OCI-LY7 (cell line): ENCODE measurements at places on chromosomes 3 and 15. TPM values are rescaled to one million over a fixed set of nuclear protein-coding genes. Genes with fewer than 3 reads are reported as not detected.

- no peak for DNase-seq
These were observed 181.0 kb downstream of the NSMCE3 start for GRCh38 chr15:29088666-29089065.

- DNase-seq: no peak
These were observed 174.5 kb upstream of the BCHE start for GRCh38 chr3:166011771-166012170.

- no peak for DNase-seq
These were observed 2.2 kb upstream of the RNF7 start for GRCh38 chr3:141735770-141736465.

DNA sequence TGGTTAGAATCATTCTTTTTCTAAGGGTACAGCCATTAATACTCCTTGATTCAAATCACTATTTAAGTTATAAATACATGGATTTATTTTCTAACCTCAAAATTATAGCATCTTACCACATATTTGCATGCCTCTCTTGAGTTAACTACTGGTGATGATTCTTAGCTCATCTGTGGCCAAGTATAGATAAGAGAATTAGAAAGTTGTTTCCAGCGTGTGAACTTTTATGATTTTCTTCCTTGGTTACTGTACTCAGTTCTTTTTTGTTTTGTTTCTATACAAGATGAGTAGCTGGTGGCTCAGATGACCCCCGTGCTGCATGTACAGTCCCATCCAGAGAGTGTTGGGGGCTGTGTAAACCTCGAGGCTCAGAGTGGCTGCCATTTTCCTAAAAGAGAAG, 124.6 kb downstream of the IGF1R start:
- DNase-seq: no peak

DNA sequence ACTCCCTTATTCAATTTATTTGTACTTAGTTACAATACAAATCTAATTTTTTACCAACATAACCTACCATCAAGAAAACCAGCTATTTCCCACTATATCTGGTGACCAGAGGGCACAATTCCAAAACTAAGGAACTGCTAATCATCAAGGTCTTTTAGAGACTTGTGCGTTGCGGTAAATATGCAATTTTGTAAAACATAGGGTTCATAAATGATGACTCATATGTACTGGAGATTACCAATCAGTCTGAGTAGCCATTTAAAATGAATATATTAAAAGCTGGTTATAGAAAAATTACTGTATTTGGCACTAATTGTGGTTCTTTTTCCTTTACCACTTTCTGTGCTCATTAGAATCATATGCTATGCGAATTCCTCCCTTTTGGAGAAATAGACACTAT, 859.6 kb downstream of the ROBO1 start:
- no peak for DNase-seq

DNA sequence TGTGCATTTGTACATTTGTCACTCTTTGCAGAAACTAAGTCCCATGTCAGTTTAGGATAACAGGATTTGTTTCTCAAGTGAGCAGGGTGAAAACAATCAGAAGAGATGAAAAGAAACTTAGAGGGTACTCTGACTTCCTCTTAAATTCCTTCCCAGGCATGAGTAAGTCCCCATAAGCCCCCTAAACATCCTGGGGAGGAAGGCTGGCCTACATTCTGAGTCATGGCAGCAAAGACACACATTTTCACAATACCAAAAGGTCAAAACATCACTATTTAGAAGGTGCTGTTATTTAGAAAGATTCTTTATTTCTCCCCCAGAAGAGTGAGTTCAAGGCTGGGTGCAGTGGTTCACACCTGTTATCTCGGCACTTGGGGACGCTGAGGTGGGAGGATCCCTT, 7.6 kb upstream of the FOXP1 start:
- no peak for DNase-seq

GRCh38 chr3:33513262-33513863, 73.2 kb upstream of the UBP1 start:
- DNase-seq: no peak

DNA sequence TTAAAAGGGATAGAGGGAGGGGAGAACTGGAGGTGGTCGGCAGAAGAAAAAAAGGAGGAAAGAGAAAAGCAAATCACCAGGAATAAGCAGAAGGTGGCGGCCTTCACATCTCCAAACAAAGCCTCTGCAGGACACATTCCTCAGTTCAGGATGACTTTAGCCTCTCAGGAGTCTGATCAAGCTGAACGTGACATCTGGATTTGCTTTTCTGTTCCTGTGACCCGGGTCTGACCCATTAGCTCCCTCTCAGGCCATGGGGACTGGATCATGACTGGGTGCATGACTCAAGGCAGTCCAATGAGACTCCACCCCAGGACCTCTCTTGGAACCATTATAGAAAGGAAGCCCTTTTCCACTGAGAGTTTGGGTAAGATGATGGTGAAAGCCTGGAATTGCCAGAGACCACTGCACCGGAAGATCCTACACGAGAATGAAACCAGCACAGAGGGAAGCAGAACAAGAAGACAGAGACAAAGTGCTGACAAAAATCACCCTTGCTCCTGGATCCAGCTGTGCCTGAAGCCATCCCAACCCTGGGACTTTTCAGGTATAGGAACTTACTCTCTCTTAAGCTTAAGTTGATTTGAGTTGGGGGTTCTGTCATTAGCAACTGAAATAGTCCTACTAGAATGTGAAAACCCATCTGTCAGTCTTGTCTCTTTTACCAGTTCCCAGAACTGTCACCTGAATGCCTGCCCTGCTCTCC, 45.4 kb upstream of the RAD18 start:
- DNase-seq: no peak

- DNase-seq: no peak
These were observed 34.1 kb downstream of the CCDC191 start for GRCh38 chr3:114022145-114022802.

DNA sequence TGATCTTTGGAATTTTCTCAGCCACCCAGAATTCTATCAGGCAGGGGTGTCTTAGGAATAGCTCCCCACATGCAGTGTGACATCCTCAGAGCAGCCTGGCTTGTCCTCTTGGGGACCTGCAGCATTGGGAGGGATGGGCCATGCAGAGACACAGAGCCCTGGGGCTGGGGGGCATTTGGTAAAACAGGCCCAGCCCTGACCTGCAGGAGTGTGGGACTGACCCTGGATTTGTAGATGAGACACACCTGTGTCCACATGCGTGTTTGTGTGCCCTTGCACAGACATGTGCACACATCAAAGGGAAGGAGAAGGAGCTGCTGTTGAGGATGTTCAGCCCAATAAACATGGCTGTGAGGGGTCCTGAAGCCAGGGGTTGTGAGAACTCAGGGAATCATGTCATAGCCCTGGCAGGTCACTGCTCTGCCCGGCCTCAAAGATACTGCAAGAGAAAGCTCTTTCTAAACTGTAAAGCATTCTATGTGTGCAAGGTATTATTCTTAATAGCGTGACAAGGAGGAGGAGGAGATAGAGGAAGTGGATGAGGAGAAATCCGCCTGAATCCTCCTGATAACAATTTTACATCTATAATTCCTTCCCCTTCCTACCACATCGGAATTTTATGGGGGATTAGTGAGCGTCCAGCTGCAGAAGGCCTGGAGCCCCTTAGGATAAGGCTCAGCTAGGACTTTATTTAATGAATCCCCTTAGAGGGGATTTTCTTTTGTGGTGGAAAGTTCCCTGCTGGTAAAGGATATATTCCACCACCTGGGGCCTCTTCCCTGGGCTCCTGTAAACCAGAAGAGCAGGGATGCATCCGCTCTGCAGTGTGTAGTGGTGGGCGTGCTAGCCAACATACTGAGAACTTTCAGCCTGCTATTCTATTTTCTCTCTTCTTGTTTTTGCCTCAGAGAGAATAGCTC, 245.5 kb downstream of the EPHB1 start:
- DNase-seq: no peak

DNA sequence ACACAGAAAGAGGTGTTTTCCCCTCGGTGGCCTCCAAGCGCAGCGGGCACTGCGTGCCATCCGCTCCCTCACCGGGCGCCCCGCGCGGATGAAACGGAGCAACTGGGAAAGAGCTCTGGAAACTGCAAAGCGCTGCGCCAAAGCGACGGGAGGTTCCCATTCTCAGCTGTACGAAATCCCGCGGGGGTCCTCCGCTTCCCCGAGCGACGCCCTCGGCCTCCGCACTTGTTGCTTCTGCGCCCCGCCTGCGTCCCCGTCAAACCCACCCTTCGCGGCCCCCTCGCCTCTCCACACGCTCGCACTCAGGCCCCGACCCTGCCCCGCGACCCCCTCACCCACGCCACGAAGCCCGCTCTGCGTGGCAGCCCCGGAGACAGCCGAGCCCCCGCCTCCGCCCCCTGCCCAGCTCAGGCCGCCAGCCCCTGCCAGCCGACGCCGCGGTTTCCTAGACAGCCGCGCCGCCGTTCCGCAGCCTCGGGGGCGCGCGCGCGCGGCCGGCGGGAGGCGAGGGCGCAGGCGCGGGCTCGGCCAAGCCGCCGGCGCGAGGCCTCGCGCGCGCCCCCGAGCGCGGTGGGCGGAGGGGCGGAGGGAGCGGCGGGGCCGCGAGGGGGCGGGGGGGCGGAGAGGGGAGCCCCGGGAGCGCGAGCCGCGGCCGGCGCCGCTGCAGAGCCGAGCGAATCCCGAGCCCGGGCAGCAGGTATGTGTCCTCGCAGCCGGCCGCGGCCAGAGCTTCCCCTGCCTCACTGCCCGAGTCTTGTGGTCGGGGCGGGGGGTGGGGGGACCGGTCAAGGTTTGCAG, at the start of gene TMEM266:
Gene TMEM266, plus strand, starts transcription at position 666 of the 798 bp plus-strand sequence. CDS start 74,279 bp downstream, outside the sequence.
- no peak for DNase-seq

GRCh38 chr3:72636969-72637597, 211.2 kb downstream of the SHQ1 start:
- no peak for DNase-seq

- DNase-seq: peak; percentile 70
These were observed 50.8 kb upstream of the RPL32 start for GRCh38 chr3:12891985-12892839.

DNA sequence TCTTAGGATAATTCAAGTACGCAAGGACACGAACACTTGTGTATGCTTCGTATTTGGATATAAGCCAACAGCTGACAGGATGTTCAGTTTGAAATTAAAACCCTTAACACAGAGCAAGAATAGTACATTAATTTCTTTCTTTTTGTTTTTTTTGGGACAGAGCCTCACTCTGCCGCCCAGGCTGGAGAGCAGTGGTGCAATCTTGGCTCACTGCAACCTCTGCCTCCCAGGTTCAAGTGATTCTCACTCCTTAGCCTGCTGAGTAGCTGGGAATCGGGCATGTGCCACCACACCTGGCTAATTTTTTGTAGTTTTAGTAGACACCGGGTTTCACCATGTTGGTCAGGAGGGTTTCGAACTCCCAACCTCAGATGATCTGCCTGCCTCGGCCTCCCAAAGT, 32.4 kb downstream of the TOMM70 start:
- no peak for DNase-seq

- DNase-seq: no peak
These were observed 15.6 kb upstream of the TLE3 start for GRCh38 chr15:70113304-70113700.

DNA sequence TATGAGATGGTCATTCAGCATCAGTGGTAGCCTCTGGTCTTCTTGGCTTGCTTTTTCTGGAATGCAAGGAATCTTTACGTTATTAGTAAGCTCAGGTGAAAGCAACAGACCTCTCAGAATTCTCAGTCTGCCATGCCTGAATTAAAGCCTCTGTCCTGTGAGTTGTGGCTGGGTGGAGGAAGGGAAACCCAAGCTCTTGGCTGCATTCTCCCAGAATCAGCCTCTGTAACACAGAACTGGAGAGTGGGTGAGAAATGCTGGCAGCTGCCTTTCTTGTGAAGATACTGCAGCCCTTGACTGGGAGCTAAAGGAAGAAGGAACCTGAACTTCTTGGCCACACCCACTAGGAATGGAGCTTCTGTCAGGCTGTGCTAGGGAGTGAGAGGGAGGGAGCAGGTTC, 505.8 kb downstream of the EPHA3 start:
- DNase-seq: no peak

DNA sequence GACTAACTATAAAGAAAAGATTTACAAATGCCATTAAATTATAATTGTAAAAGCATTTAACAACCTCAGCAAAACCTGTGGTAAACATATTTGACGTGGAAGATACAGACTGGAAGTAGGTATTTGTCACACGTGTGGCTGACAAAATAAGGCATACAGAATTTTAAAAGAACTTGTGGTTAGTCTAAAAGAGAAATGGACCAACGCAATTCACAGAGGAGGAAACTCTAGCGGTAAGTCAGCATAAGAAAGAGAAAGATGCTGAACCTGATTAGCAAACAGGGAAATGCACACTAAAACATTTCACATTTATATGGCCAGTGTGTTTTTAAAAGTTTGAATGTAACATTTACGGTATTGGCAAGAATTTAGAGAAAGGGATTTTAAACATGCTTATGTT, 35.3 kb downstream of the KCNH8 start:
- no peak for DNase-seq

- DNase-seq: no peak
These were observed 144.3 kb upstream of the PFN2 start for GRCh38 chr3:150114873-150115540.

DNA sequence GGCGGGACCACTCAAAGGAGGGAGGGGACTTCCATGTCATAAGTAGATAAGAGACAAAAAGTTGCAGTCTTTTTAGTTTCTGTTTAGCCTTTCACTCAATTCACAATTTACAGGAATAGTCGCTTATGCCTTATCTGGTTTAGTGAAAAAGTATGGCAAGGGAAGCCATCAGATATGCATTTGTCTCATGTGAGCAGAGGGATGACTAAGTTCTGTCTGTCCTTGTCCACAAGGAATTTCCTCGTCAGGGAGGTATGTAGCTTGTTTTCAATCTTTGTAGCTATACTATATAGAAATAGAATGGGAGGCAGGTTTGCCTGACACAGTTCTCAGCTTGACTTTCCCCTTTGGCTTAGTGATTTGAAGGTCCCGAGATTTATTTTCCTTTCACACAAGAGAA, 882.8 kb downstream of the NAALADL2 start:
- no peak for DNase-seq

GRCh38 chr3:169879845-169880575, 10.3 kb upstream of the LRRC31 start:
- no peak for DNase-seq

GRCh38 chr3:88584451-88584850, 434.7 kb downstream of the C3orf38 start:
- no peak for DNase-seq

DNA sequence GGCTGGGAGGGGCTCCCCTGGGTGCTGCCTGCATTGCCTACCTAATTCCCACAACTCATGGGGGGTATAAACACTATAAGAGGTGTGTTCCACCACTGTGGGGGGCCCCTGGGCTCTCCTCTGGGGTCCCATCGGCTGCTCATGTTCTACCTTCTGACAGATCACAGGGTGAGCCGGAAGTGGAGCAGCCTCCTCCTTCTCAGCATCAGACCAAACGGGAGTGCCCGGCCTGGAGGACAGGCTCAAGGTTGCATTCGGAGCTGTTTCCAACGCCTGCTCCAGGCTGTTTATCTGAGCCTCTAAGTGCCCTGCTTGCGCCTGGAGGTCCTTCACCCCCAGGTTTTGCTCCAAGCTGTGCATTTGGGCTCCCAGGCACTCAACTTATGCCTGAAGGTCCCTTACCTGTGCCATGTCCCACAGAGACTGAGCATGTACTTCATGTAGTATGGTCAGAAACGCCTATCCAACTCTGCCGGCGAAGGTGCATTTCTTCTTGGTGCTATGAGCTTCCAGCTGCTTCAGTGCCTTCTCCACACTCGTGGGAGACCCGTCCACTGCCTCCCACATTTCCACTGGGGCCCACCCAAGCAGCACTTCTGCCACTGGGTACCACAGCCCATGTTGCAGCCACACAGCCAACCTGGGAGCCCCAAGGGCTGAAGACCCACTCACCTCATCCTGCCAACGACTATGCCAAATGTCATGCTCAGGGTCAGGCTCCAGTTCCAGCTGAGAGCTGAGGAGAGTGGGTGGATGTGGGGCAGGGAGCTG, 232.1 kb downstream of the IGSF11 start:
- DNase-seq: no peak

Gene SPATA12
- 0.13 and 0.20 TPM in 2 replicates for total RNA-seq

Gene MYZAP
- not detected in 2 replicates for total RNA-seq

Gene OIP5
- 28.4 and 29.9 TPM in 2 replicates for total RNA-seq

Gene COL8A1
- total RNA-seq: 0.10 and 0.20 TPM in 2 replicates

Gene TXNRD3
- total RNA-seq: not detected in 2 replicates

Gene LRRC2
- 1.9 and 2.2 TPM in 2 replicates for total RNA-seq
